Cortex of kidney (tissue), 1 donor: ENCODE measurements at places on chromosomes 16 and 17.

GRCh38 chr16:17296431-17296830, 174.3 kb downstream of the XYLT1 start:
- DNase-seq = no peak

- no peak for DNase-seq
Observed at GRCh38 chr17:7404737-7405349, 946 bp upstream of the TMEM256 start.

DNA sequence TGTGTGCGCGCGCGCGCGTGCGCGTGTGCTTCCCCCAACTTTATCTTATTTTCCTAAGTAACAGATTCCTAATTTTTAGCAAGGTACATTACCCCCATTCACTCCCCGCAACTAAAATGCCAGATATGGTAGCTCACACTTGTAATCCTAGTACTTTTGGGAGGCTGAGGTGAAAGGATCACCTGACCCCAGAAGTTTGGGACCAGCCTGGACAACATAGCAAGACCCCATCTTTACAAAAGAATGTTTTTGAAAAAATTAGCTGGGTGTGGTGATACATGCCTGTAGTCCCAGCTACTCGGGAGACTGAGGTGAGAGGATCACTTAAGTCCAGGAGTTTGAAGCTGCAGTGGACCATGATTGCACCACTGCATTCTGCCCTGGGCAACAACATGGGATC, 5.1 kb downstream of the BRD7 start:
- no peak for DNase-seq

DNA sequence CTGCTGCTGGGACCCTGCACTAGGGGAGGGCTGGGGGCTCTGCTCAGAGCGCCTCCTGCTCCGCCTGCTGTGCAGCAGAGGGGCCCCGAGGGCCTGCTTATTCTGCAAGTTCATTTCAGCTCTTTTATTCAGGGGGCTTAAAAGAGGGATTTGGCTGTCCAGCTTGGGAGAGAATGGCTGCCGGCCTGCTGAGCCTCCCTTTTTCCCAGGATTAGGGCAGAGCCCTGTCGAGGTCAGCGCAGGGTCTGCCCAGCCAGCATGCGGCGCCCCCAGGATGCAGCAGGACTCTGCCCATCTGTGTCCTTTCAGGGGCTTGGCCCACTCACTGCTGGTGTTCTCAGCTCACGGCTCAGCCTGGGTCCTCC, 1.1 kb downstream of the SMIM5 start:
- no peak for DNase-seq

GRCh38 chr16:17365211-17365541, 105.6 kb downstream of the XYLT1 start:
- no peak for DNase-seq

- DNase-seq = no peak
Observed at GRCh38 chr16:77499373-77500285, 64.8 kb upstream of the ADAMTS18 start.

DNA sequence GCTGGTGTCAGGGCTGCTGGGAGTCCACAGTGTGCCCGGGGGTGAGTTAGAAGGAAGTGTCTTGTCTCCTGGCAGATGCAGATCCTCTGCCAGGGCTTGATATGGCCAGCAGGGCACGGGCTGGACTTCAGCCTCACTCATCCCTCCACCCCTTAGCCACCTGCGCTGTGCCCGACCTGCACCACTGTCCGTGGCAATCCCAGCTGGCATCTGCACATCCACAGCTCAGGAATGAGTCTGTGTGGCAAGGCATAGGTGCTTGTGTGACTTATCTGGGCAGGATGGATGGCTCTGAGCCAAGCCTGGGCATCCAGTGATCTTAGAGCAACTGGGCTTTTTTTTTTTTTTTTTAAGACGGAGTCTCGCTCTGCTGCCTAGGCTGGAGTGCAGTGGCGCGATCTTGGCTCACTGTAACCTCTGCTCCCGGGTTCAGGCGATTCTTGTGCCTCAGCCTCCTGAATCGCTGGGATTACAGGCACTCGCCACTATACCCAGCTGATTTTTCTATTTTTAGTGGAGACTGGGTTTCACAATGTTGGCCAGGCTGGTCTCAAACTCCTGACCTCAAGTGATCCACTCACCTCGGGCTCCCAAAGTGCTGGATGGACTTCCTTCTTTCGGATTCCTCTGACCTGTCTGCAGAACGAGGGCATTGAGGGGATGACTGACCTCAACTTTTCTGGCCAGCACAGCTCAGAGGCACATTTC, 22.5 kb upstream of the CACNG1 start:
- no peak for DNase-seq

GRCh38 chr17:8502126-8502525, 66.4 kb downstream of the NDEL1 start:
- DNase-seq = no peak

- DNase-seq = no peak
Observed at GRCh38 chr17:7119314-7119713, 4.7 kb upstream of the ASGR2 start.

DNA sequence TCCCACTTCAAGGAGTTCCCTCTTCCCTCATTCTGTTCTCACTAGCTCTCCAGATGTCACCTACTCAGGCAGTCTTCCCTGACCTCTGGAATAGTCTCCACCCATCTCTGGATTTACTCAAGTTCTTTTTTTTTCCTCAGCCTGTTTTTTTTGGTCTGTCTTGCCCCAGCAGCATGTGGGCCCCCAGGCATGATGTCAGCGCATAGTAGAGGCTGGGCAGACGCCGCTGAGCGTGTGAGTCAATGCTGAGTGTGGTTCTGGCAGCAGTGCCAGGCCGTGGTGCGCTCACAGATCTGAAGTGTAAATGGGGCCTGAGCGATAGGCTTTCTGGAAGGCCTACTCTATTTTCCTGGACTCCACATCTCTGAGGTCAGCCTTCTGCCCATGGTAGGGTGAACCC, 2.7 kb upstream of the KCNJ18 start:
- DNase-seq = no peak

GRCh38 chr16:23082161-23082788, 67.0 kb downstream of the USP31 start:
- DNase-seq = no peak

GRCh38 chr16:68251832-68252231, 6.7 kb downstream of the PLA2G15 start:
- no peak for DNase-seq

- no peak for DNase-seq
Observed at GRCh38 chr17:58232707-58233156, 5.7 kb upstream of the LPO start.

- DNase-seq = no peak
Observed at GRCh38 chr16:78155791-78156345, 56.4 kb downstream of the WWOX start.

DNA sequence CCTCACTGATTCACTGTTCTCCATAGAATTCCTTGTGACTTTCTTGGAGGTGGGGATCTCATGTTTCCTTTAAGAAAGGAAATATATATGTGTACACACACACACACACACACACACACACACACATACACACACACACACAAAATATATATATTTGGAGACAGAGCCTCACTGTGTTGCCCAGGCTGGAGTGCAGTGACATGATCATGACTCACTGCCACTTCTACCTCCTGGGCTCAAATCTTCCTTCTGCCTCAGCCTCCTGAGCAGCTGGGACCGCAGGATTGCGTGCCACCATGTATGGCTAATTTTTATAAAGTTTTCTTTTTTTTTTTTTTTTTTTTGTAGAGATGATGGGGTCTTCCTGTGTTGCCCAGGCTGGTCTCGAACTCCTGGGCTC, 45.9 kb downstream of the CDH13 start:
- no peak for DNase-seq

GRCh38 chr17:45288825-45289224, 26.9 kb upstream of the SPATA32 start:
- DNase-seq = no peak

GRCh38 chr16:47342055-47342454, 118.8 kb downstream of the ITFG1 start:
- DNase-seq = no peak

- no peak for DNase-seq
Observed at GRCh38 chr17:19021622-19022083, 17.1 kb upstream of the FAM83G start.

- no peak for DNase-seq
Observed at GRCh38 chr16:27228045-27228444, 24.7 kb downstream of the KDM8 start.
